ENCODE measurements at places on chromosomes 4 and X.

GRCh38 chr4:14087459-14087858 lies 459.9 kb upstream of the BOD1L1 start:
- no peak for DNase-seq

GRCh38 chrX:129736491-129736890 lies 2.3 kb upstream of the XPNPEP2 start:
- peak; percentile 29 for DNase-seq

GRCh38 chr4:78863991-78864390 lies 75.2 kb downstream of the PAQR3 start:
- DNase-seq, result no peak

- peak; percentile 27 for DNase-seq
Observed at GRCh38 chr4:70927502-70928137, 25.5 kb downstream of the MOB1B start.

DNA sequence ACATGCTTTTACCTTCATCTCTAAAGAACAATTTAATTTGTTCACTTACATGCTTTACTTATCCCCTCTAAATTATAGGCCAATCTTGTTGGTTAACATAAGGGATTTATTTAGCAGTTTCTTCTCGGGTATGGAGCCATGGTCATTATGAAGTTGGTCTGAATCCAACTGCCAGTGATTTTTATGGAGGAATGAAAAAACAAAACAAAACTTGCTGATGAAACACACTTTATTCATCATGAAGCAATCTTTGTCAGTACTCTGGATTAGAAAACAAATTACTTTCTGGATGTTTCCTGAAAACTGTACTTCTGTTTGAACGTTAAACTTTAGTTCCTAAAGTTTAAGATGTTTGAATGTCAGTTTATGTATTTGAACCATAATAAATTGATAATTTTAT lies 715.8 kb downstream of the KLHL13 start:
- no peak for DNase-seq

- DNase-seq, result no peak
Observed at GRCh38 chrX:38982370-38982769, 181.1 kb downstream of the MID1IP1 start.

DNA sequence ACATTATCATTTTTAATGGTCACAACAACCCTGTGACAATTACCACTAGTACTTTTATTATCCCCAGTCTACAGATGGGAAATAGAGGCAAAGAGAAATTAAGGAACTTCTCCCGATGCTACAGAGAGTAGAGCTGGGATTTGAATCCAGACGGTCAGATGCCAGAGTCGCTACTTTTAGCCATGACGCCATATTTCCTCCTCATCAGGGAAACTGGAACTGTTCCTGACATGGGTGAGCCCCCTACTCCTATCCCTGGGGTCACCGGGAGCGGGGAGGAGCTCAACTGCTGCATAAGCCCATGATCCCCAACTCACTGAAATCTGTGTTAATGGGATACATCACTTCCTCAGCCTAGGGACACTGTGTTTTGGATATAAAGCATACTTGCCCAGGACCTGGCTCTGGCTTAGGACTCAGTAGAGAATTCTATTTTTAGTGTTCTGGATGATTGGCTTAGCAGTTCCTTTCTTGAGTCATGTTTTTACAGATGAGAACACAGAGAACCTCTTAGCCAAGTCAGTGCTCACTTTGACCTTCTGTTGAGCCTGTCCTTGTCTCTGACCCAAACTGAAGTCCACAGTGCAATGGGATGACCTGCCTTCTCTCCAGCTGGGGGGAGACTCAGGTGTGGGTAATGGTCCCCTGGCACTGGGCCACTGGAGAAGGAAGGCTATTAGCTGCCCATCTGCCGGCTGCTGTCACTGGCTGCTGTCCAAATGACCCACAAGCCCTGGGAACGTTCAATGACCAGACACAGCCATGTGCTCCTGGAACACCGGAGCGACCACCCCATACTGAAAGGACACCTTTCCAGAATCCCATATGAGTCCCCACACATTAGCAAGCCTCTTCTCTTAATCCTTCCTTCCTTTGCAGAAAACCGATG lies 90.8 kb upstream of the SHISA3 start:
- no peak for DNase-seq

- DNase-seq, result no peak
Observed at GRCh38 chr4:25722964-25723363, 67.3 kb downstream of the SLC34A2 start.

- DNase-seq, result no peak
Observed at GRCh38 chr4:27276307-27277073, 415.8 kb downstream of the STIM2 start.
